ENCODE measurements at places on chromosomes 3 and 15. TPM values are rescaled to one million over a fixed set of nuclear protein-coding genes. Genes with fewer than 3 reads are reported as not detected.

GRCh38 chr3:25784971-25785370 is 1.7 kb upstream of the NGLY1 start:
- DNase-seq, result no peak
- no peaks in the 10 kb centered on the region for H3K36me3 ChIP-seq
- H3K27ac ChIP-seq, result no peak overlapping the region
- no peaks in the 10 kb centered on the region for H3K27me3 ChIP-seq

GRCh38 chr15:101438482-101439284 is 50.8 kb downstream of the PCSK6 start:
- H3K27ac ChIP-seq, result no peak overlapping the region
- no peak for DNase-seq
- H3K4me1 ChIP-seq, result no peaks in the 10 kb centered on the region
- no peak overlapping the region for H3K4me3 ChIP-seq
- no peaks in the 10 kb centered on the region for H3K36me3 ChIP-seq

DNA sequence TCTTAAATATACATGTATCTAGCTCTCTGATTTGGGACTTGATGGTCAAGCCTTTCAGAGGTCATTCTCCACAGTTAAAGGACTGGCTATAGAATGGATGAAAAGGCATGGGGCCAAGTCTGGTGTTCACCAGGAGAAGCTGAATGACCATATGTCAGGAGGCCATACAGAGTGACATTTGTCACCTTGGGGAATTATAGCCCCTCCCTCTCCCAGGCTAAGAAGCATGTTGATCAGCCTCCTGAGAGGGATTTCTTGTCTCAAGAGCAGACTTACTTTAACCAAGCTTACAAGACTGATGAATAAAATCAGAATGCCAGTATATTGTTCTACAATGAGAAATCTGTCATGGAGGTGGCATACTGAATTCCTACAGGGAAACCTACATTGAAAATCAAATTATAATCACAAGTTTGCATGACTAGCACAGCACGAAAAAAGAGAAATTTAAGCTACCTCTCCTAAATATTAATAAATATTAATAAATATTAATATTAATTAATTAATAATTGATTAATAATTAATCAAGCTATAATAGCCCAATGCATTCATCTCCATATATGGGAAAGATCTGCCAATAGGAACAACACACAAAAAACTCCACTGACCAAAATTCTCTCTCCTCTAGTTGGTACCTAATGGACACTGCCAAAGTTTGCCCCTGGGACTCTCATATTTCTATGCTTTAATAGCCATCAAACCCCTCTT is 47.3 kb downstream of the ATP8B4 start:
- no peaks in the 10 kb centered on the region for H3K4me1 ChIP-seq
- H3K27me3 ChIP-seq, result no peaks in the 10 kb centered on the region
- no peak overlapping the region for H3K27ac ChIP-seq
- H3K36me3 ChIP-seq, result no peaks in the 10 kb centered on the region

GRCh38 chr15:49495993-49496753 is 73.1 kb downstream of the FGF7 start:
- H3K4me3 ChIP-seq, result no peak overlapping the region
- H3K27me3 ChIP-seq, result no peaks in the 10 kb centered on the region
- H3K27ac ChIP-seq, result no peak overlapping the region
- no peak for DNase-seq
- H3K4me1 ChIP-seq, result no peaks in the 10 kb centered on the region

DNA sequence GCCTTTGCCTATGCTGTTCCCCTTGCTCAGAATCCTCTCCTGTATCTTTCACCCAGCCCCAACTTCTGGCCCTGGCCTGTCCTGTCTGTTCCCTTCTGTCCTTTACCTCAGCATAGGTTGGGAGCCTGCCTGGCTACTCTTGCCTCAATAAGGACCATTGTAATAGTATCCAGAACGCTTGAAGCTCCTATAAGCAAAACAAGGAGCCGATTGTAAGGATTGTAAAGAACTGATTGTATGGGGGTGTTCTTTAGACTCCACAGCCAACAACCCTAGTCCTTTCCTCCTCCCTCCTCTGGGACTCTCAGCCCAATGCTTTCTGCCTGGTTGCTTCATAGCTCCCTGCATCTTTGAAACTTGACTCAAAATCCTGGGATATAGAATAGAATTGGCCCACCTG is 18.7 kb upstream of the RAD54L2 start:
- no peaks in the 10 kb centered on the region for H3K36me3 ChIP-seq
- no peak for DNase-seq
- H3K4me3 ChIP-seq, result no peak overlapping the region
- no peaks in the 10 kb centered on the region for H3K27me3 ChIP-seq
- no peak overlapping the region for H3K27ac ChIP-seq

GRCh38 chr15:47767035-47767434 is 49.7 kb downstream of the SEMA6D start:
- no peak overlapping the region for H3K4me3 ChIP-seq
- H3K27ac ChIP-seq, result no peak overlapping the region
- no peak for DNase-seq

DNA sequence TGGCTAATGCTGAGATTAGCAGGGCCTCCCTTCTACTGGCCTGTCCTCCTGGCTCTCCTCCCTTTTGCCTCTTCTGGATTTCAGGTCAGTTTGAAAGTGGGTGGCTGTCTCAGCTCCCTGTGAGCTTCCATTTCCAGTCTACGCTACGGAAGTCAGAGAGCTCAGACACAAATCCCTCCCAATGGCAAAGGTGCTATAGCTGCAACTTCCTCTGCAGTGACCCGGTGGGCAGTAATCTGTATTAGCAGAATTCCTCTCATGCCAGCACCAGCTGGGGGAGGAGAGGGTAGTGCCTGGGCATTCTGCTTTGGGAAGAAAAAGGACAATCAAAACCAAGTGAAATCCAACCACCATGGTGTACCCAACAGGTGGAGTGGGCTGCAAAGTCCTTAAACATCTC is 171.4 kb downstream of the STT3B start:
- H3K4me3 ChIP-seq, result no peak overlapping the region
- H3K36me3 ChIP-seq, result no peaks in the 10 kb centered on the region
- H3K27me3 ChIP-seq, result peaks cover 8% of the 10 kb centered on the region

DNA sequence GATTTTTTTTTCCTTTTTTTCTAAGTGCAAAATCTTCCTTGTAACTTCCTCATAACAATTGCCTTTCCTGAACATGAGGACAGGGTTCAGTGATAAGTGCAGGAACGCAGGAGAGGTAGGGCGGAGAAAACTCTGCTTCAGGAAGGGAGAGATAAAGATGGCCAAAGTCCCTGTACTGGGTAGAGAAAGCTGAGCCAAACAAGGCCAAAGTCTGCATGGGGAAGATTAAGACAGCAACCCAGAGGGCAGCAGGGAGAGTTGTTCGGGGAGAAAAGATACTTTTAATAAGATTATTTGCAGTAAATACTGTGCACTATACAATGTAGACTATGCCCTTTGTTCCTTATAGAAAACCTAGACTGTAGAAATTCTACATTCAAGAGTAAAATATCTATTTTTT is 55.4 kb upstream of the LRRFIP2 start:
- H3K27ac ChIP-seq, result no peak overlapping the region
- DNase-seq, result no peak
- H3K4me3 ChIP-seq, result no peak overlapping the region
- no peaks in the 10 kb centered on the region for H3K4me1 ChIP-seq

DNA sequence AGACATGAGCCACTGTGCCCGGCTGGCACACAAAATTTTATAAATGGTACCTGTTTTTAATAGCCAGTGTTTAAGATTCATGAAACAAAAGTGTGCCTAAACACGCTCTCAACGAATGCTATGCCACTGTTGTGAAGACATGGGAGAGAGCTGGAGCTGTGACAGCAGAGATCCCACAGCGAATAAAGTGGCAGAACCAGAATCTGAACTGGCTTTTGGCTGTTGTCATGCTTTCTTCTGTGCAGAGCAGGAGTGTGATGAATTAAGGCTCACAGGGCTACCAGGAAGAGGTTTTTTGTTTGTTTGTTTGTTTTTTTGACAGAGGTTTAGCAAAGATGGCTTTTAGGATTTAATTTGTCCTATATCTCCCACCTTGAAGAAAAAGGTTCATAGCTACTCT is 14.5 kb downstream of the PTPRG start:
- H3K36me3 ChIP-seq, result no peaks in the 10 kb centered on the region
- no peak for DNase-seq
- H3K27me3 ChIP-seq, result no peaks in the 10 kb centered on the region
- H3K27ac ChIP-seq, result no peak overlapping the region
- no peaks in the 10 kb centered on the region for H3K4me1 ChIP-seq

DNA sequence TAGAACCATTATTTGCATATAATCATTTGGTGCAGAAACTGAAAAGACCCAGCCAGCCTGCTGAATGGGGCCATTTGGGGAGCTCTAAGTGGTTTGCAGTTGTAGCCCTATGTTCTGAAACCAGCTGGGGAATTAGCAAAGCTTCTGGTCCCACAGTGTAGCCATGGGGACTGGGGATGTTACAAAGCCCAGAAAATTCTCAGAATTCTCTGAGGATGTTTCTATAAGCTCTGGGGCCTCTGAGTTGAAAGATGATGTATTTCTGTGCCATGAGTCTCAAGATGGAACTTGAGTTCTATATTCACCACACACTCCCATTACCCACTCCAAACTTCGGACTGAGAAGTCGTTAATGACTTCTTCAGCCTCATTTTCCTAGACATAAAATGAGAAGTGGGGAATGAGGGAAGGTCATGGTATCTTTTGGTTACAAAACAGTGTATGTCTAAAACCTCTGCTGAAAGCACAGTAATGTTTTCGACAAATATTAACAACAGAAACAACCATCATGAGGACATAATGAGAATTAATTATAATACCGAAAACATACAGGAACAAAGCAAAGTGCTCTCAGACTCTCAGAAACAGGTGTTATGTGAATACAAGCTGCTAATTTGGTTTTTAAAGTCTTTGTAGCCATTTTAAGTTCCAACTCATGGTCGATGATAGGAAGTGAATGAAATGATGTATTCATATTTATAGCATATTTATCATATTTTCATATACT is 89.4 kb downstream of the RFTN1 start:
- no peak for DNase-seq
- H3K4me1 ChIP-seq, result no peaks in the 10 kb centered on the region
- H3K27ac ChIP-seq, result no peak overlapping the region

- no peaks in the 10 kb centered on the region for H3K36me3 ChIP-seq
- peaks cover 12% of the 10 kb centered on the region for H3K4me1 ChIP-seq
- no peak overlapping the region for H3K27ac ChIP-seq
- no peak for DNase-seq
- H3K4me3 ChIP-seq, result no peak overlapping the region
Measured at GRCh38 chr3:156489462-156489911, 65.4 kb downstream of the SSR3 start.

- no peaks in the 10 kb centered on the region for H3K27me3 ChIP-seq
- no peak overlapping the region for H3K4me3 ChIP-seq
- H3K4me1 ChIP-seq, result peaks cover 15% of the 10 kb centered on the region
- no peak overlapping the region for H3K27ac ChIP-seq
- H3K36me3 ChIP-seq, result peaks cover 27% of the 10 kb centered on the region
- DNase-seq, result no peak
Measured at GRCh38 chr3:45679805-45680204, 9.4 kb upstream of the SACM1L start.

- DNase-seq, result no peak
- H3K27me3 ChIP-seq, result no peaks in the 10 kb centered on the region
- no peak overlapping the region for H3K27ac ChIP-seq
Measured at GRCh38 chr15:43484455-43484854, 8.5 kb downstream of the TP53BP1 start.

GRCh38 chr3:43949594-43949993 is 258.9 kb downstream of the ABHD5 start:
- no peak overlapping the region for H3K4me3 ChIP-seq
- H3K27ac ChIP-seq, result no peak overlapping the region
- H3K4me1 ChIP-seq, result peaks cover 5% of the 10 kb centered on the region
- DNase-seq, result no peak
- peaks cover 4% of the 10 kb centered on the region for H3K27me3 ChIP-seq

GRCh38 chr3:26622621-26623418 is at the start of gene LRRC3B:
Gene LRRC3B, plus strand, starts transcription at chr3:26622772. Its CDS starts 86,901 bp downstream, at chr3:26709673.
- no peaks in the 10 kb centered on the region for H3K4me1 ChIP-seq
- no peak within 1 kb of the TSS for H3K27ac ChIP-seq
- no peaks in the 10 kb centered on the region for H3K36me3 ChIP-seq
- DNase-seq, result no peak

GRCh38 chr3:190426806-190427507 is 22.7 kb downstream of the TMEM207 start:
- no peak overlapping the region for H3K4me3 ChIP-seq
- no peak for DNase-seq
- peaks cover 7% of the 10 kb centered on the region for H3K27me3 ChIP-seq
- H3K36me3 ChIP-seq, result no peaks in the 10 kb centered on the region

GRCh38 chr3:98985431-98985830 is 83.9 kb upstream of the DCBLD2 start:
- no peaks in the 10 kb centered on the region for H3K27me3 ChIP-seq
- DNase-seq, result no peak
- no peak overlapping the region for H3K27ac ChIP-seq
- no peaks in the 10 kb centered on the region for H3K36me3 ChIP-seq

- peaks cover 9% of the 10 kb centered on the region for H3K27me3 ChIP-seq
- H3K36me3 ChIP-seq, result no peaks in the 10 kb centered on the region
- no peak overlapping the region for H3K27ac ChIP-seq
- H3K4me1 ChIP-seq, result peaks cover 20% of the 10 kb centered on the region
- DNase-seq, result peak; percentile 49
- no peak overlapping the region for H3K4me3 ChIP-seq
Measured at GRCh38 chr15:82647835-82648256, 683 bp upstream of the CPEB1 start.

GRCh38 chr3:186360779-186361178 is 1.3 kb downstream of the DGKG start:
- H3K27ac ChIP-seq, result no peak overlapping the region
- DNase-seq, result no peak
- H3K36me3 ChIP-seq, result no peaks in the 10 kb centered on the region
- H3K4me3 ChIP-seq, result no peak overlapping the region
- H3K4me1 ChIP-seq, result no peaks in the 10 kb centered on the region

- no peak overlapping the region for H3K27ac ChIP-seq
- no peaks in the 10 kb centered on the region for H3K27me3 ChIP-seq
- DNase-seq, result no peak
- H3K4me3 ChIP-seq, result no peak overlapping the region
- no peaks in the 10 kb centered on the region for H3K36me3 ChIP-seq
Measured at GRCh38 chr3:89572261-89572660, 464.8 kb downstream of the EPHA3 start.

DNA sequence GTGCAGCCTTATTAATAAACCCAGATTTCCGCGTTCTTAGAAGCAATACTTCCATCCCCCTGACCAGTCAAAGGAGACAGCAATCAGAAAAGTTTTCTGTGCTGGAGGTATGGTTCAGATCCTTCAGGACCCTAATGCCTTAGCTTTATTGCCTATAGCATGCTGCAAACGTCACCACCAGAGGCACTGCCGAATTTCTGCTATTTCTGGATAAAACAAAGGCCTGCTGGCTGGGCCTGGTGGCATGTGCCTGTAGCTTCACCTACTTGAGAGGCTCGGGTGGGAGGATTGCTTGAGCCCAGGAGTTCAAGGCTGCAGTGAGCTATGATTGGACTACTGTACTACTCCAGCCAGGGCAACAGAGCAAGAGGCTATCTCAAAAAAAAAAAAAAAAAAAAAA is 407.2 kb downstream of the FOXP1 start:
- no peaks in the 10 kb centered on the region for H3K27me3 ChIP-seq
- H3K4me1 ChIP-seq, result peaks cover 4% of the 10 kb centered on the region
- H3K27ac ChIP-seq, result no peak overlapping the region
- no peak for DNase-seq

SLC9C1 gene
- not detected for total RNA-seq

CELF6 gene
- 1.7 TPM for total RNA-seq

GOLGA6D gene
- total RNA-seq, result not detected

RHOV gene
- not detected for total RNA-seq

THSD4 gene
- total RNA-seq, result not detected

CFAP161 gene
- 0.49 TPM for total RNA-seq

GOLGA6A gene
- total RNA-seq, result 0.20 TPM

GP5 gene
- total RNA-seq, result 1.4 TPM

CCR8 gene
- 87.2 TPM for total RNA-seq

FANCD2 gene
- total RNA-seq, result 18.5 TPM

CCR4 gene
- 366 TPM for total RNA-seq

PRTG gene
- total RNA-seq, result not detected

AADAC gene
- total RNA-seq, result not detected

DNAJB8 gene
- total RNA-seq, result not detected

Data from CD4-positive, CD25-positive, alpha-beta regulatory T cell (primary cell).